Dorsolateral prefrontal cortex (tissue), 122 donors: ENCODE measurements at places on chromosomes 6 and 20.

DNA sequence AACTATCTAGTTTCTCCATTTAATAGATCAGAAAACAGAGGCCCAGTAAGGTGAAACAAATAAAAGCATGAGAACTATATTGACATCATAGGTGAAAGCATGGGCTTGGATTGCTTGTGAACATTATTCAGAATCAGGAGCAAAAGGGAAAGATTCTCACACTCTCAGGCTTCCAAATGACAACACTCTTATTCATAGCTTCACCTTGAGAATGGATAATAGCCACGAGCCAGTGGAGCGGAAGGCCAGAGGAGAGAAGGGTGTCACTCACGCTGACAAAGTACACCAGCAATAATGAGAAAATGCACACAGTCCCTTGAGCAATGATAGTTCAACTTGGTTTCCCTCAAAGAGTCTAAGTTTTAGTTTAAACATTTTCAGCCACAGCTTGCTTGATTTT is 339.0 kb downstream of the TPBG start:
- no peak for DNase-seq

DNA sequence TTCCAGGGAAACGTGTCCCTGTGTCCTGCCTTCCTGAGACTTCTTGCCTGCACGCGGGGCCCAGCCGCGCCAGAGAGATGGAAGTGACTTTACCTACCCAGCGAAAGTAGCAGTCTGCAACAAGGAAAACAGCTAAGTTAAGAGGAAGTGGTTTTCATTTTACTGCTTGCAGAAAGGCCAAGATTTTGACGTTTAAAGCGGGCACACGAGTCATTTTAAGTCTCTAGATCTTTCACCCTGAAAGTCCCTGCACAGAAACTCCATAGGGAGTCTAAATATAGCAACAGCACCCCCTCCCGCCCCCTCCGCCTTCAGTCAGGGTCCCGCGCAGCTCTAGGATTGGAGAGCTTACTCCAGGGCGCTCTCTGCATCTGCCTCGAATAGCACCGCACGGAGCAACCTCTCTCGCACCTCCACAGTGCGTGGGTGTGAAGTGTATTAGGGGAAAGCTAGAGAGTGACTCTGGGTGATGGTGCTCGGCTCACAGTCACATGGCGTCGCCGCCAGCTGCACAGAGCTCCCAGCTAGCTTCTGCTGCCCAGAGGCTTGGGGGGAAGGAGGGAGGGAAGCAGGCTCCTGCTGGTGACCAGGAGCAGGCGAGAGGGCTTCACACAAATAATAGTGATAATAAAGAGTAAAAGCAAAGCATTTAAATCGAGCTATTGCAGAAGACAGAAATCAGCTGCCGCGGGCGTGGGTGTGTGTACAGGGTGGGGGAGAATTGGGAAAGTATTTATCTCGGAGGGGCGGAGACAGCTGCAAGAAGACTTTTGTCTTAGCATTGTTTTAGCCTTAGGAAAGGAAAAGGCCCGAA is 1.8 kb upstream of the KCNQ5 start:
- DNase-seq: peak; percentile 76

DNA sequence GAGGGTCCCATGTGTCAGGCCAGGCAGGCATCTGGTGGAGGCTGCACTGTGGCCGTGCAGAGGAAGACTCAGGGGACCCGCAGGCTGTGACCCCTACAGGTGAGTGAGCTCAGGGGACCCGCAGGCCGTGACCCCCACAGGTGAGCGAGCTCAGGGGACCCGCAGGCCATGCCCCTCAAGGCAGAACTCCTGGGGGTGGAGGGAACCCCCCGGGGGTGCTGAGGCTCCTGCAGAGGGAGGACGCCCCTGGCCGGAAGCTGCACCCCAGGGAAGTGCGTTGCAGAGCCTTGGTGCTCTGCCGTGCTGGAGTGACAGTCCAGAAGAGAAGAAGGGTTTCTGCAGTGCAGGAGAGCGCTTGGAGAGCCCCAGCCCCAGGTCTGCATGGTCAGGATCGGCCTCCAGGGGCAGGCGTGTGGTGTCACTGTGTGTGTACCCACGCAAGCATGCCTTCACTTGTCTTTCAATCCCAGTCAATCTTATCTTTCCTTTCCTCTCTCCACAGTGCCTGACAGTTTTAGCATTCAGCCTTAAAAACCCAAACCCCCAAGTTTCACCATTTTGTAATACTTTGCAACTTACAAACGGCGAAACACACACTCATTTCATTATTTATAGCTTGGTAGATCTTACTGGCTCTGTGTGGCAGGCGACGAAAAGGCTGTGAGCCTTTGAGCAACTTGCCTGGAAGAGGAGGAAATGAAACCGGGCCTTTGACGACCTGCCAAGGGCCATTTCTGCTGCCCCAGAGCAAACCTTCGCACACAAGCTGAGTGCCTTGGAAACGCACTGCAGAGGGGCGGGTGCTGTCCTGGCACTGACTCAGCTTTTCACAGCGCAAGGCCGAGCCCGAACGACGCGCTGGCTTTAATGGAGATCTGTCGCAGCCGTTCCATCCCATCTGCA is 101.4 kb upstream of the AGPAT4 start:
- peak; percentile 9 for DNase-seq

DNA sequence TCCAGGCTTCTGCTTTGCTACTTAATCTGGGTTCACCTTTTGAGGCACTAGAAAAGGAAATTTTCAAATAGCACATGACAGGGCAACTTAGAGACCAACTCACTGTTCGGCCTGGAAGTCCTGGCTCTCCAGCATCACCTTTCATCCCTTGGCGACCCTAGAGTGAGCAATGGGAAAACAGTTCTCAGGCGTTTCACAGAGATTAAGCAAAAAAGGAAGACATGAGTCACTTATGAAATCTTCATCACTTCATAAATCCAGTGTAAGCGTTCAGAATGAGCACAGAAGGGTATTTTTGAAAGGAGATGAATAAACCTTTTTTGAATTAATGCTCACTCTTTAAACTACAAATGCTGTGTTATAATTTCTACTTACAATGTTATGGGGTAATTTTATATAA is 104.0 kb downstream of the COL12A1 start:
- no peak for DNase-seq

- DNase-seq: no peak
Observed at GRCh38 chr6:72748759-72749158, 126.9 kb downstream of the KCNQ5 start.

- no peak for DNase-seq
Observed at GRCh38 chr20:7695051-7695495, 245.2 kb downstream of the HAO1 start.

DNA sequence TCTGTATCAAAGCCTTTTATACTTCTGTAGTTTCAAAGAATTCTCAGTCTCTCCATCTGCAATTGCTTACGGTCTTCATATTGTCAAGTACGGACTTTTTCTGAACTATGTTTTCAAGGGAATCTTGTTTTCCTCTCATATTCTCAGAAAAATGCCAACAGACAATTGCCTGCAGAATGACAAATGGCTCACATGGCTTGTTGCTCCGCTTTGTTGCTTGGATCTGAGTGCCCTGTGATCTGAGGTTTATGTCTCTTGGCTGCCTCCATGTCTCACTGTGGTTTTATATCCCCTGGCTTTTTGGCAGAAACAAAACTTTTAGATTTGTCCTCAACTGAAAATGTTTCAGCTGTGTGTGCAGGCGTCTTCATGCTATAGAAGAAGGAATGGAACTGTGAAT is 285.4 kb upstream of the CHD6 start:
- no peak for DNase-seq

DNA sequence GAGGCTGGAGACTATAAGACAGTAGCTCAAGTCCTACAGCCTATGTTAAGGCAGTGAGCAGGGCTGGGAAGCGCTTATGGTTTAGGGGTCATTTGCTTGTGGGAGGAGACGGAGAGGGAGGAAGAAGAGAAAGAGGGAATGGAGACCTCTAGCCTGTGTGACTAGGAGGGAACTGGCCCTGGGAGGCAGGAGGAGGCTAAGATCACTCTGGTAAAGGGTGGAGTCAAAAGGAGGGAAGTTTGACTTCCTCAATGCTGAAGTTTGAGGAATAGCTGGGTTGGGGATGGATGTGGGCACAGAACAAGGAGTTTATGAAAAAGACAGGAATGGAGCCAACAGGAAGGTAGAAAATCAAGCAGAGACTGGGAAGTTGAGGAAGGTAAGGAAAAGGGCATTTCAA is 6.4 kb upstream of the BACH2 start:
- no peak for DNase-seq

GRCh38 chr6:11492464-11493290 is 44.9 kb upstream of the TMEM170B start:
- no peak for DNase-seq

- no peak for DNase-seq
Observed at GRCh38 chr6:56005426-56005825, 130.0 kb upstream of the BMP5 start.

- DNase-seq: no peak
Observed at GRCh38 chr6:169044381-169045230, 209.0 kb downstream of the THBS2 start.

DNA sequence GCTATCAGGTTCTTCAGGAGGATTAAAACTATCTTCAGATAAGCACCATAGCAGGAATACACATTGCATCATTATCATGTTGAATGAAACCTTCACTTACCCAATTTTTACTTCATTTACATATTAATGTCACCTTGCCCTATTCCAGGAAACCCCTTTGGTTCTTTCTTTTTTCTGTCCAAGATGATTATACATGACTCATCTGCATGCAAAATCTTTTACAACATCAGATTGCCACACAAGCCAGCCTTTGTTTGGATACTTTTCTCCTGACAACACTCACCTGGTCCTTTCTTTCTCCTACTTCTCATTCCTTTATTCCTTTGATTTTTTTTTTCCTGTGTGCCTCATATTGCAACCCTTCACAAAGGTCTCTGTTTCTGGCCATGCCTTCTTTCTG is 200.5 kb upstream of the POU3F2 start:
- DNase-seq: no peak
